Astrocyte of the cerebellum (primary cell): ENCODE measurements at places on chromosomes 1 and 21.

DNA sequence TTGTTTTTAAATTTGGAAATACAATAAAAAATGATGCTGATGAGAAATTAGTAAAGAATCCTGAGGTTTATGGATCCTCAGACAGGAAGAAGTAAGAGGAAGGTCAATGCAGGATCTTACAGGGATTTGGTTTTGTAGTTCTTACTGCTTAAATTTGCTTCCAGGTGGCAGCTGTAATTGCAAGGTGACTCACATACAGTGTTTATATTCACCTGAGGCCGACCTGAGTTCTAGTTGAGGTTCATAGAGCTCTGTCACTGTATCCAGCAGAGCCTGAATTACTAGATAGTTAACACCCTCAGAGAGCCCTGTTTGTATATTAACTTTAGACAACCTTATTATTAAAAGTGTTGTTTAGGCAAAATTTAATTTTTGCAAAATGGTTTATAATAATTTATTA is 1.4 kb upstream of the WDR26 start:
- DNase-seq = no peak

DNA sequence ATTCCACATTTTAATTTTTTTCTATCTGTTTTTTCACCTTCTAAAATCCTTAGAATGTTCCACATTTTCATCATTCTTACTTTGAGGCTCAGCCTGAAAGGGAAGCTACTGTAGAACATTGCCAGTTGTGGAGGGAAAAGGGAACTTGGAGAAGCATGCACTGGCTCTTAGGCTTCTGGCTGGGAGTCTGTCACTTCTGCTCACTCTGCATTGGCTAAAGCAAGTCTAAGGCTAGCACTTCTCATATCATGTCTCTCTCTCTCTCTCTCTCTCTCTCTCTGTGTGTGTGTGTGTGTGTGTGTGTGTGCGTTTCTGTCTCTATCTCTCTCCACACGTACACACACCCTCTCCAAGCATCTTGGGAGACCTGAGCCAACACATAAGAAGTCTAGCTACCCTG is 49.6 kb upstream of the ADAR start:
- DNase-seq = no peak

DNA sequence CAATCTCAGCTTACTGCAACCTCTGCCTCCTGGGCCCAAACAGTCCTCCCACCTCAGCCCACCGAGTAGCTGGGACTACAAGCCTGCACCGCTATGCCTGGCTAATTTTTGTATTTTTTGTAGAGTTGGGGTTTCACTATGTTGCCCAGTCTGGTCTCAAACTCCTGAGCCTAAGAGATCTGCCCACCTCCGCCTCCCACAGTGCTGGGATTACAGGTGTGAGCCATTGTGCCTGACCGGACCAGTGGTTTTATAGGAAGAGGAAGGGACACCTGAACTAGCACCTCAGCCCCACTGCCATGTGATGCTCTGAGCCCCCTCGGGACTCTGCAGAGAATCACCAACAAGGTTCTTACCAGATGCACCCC is 4.1 kb downstream of the CRYBG2 start:
- DNase-seq = no peak

GRCh38 chr21:39955326-39955725 is 88.1 kb downstream of the PCP4 start:
- no peak for DNase-seq

DNA sequence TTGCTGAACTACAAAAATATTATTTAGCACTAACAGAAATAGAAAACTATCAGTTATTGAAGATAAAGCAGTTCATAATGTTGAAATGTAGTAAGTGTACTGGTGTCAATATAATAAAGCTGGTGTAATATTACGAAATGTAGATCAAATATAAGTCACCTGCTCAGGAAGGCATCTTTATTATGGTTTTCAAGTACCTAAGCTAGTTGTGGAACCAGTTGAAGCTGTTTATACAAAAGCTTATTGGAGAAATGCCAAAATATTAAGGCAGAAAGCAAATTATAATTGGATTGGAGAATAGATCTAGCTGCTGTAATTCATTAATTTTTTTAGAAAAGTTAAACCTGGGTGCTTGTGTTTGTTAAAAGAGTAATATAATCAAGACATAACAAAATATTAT is 6.2 kb upstream of the MARK1 start:
- DNase-seq = no peak
